ENCODE measurements at places on chromosomes 7 and 10.

DNA sequence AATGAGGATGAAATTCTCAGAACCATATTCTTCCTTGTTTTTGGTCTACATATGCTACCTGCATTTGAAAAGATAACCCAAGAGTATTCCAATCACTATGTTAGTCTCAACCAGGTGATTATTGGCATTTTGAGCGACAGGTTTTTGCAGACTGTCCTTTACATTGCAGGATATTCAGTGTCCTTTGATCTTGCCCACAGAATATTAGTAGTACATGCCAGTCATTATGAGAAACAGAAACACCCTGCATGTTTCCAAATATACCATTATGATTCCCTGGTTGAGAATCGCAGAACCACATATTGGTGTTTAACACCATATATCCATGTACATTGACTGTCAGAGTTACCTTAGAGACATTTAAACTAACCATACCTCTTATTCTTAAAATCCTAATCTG, 30.6 kb downstream of the TMEM243 start:
- DNase-seq = no peak

DNA sequence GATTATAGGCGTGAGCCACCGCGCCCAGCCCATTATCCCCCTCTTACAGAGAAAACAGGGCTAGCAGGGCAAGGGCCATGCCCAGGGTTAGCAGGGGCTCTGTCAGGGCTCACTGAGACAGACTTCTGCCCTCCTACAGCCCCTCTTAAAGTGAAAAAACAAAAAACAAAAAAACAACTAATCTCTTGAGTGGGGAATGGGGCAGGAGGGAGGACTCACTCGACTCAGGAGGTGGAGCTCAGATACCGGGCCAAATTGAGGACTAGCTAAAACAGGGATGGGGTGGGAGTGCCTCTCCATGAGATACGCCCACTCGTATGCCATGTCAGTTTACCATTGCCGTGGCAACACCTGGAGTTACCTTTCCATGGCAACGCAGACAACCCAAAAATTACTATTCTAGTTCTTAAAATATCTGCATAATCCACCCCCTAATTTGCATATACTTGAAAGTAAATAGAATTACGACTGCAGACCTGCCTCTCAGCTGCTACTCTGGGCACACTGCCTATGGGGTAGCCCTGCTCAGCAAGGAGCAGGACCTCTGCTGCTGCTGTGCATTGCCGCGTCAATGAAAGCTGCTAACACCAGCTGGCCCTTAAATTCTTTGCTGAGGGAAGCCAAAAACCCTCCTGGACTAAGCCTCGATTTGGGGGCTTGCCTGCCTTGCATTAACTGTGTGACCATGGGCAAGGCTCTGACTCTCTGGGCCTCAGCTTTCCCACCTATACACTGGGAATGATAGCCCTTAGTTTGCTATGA, 13.4 kb downstream of the SSC4D start:
- DNase-seq = no peak

DNA sequence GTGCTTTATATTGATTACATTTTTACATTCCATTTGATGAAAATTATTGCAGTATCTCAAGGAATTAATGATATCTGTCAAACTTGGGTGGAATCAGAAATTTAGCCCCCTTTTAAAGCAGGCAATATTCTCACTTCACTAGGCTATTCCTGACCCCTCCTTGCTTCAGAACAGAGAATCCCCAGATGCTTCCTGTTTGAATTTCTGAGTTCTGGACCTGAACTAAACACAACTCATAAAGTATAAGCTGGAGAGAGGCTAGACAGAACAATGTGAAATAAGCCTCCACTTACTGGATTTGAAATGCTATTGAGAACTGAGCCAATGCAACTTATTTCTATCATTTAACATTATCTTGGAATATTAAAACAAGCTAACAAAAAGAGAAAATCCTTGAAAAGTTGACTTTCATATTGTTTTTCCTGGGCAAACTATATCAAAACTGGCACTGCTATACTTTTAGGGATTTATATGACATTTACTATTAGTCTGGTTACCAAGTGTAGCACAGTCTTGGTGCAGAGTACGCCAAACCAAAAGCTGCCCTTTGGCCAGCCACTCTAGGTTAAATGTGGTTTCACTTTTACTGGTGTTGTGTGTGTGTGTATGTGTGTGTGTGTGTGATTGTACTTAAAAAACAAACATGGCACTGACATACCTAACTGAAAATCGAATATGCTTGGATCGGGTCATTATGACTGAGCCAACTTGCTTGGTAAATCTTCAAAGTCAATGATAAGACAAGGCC, 19.0 kb upstream of the AGMO start:
- no peak for DNase-seq

GRCh38 chr7:91427051-91427450, 162.8 kb downstream of the FZD1 start:
- no peak for DNase-seq

All from fibroblast of skin of abdomen (primary cell).